GM12892 (cell line): ENCODE measurements at places on chromosomes 16 and 17.

DNA sequence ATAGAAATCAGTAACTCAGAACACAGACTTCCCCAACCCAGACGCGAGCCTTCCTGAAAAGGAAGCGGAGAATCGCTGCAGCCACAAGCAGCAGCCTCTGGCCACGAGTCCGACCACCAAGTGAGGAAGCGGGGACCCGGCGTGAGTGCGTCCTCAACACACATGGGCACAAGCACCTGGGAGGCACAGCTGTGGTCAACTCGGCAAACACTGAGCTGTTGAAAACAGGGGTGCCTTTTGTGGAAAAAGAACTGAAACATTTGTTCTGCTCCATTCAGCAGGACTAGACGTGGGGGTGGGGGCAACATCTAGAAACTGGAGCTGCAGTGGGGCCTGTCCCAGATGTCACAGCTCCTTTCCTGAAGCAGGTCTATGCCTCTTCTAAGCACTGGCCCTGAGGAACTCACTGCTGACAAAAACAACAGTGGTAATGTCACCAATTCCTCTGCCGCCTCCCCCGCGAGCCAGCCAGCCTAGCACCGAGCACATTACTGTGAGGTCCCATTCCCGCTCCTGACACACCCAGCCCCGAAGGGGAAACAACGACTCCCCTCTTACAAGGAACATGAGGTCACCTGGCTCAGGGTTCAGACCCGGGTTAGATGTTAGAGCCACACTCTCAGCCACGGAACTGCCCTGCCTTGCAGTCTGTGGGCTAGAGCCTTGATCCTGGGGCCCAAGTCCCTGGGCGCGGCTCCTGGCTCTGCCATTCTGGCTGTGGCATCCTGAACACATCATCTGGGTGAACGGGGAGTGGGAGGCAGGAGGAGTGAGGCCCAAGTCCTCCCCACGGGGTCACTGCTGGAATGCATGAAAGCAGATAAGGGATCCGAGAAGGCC, 29.0 kb downstream of the KDM8 start:
- no peak for DNase-seq

GRCh38 chr16:28280881-28281836, 11.2 kb upstream of the SBK1 start:
- no peak for DNase-seq

GRCh38 chr16:53664724-53665345, 38.8 kb downstream of the RPGRIP1L start:
- no peak for DNase-seq

- DNase-seq = no peak
These were observed 263.2 kb downstream of the KIF2B start for GRCh38 chr17:54085934-54086333.

GRCh38 chr16:11251525-11252481, 4.2 kb downstream of the SOCS1 start:
- DNase-seq = no peak
